CD4-positive, alpha-beta T cell treated with Interleukin-4 for 1 hour (primary cell): ENCODE measurements at places on chromosomes 2 and 18.
A peak's percentile ranks its signal among the peaks of the same experiment; 100 is the strongest.

DNA sequence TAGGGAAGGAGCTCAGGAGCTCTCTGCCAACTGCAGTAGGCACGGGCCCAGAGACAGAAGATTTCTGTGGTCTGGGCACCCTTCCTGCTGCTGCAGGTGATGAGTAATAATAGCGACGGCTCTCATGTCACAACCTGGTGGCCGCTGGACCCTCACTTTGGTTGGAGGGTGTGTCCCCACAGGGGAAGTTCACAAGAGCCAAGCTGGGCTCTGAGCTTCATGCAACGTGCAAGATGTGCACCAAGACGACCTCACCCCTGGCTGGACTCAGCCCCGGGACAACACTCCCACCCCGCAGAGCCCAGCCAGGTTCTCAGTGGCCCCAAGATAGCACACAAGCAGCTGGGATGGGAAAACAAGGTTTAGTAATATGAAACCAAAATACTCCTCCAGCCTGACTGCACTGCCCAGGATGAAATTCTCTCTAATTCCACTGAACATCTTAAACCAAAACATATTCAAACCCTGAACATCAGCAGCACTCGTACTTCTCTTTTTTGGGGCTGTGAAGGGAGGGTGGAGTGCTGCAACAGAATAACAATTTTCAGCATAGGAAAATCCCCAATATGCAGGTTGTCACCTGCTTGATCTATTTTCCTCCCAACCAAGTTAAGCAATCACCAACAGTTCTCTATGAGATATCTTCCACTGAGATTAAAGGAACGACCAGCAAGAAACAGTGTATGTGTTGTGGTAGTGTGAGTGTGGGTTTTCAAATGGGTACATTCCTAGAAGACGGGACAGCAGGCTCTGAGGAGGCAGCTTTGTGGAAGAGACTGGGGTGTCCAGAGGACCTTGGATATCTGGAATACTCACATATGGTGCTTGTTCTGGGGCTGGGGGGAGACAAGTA lies 26.5 kb downstream of the BCL2 start:
- peak; percentile 35 for DNase-seq

- no peak for DNase-seq
Measured at GRCh38 chr2:145729993-145730770, 1210.3 kb upstream of the ZEB2 start.

- DNase-seq: no peak
Measured at GRCh38 chr2:32386739-32387138, 29.9 kb downstream of the BIRC6 start.

DNA sequence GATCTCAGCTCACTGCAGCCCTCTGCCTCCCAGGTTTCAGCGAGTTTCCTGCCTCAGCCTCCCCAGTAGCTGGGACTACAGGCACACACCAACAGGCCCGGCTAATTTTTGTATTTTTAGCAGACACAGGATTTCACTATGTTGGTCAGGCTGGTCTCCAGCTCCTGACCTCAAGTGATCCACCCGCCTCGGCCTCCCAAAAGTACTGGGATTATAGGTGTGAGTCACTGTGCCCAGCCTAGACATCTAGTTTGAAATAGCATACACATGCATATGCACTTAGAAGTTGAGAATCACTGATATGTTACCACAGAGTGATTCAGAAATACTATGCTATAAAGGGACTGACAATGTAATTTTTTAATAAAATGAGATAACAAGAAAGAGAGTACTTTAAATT lies 69.8 kb upstream of the CDKL4 start:
- no peak for DNase-seq

- peak; percentile 68 for DNase-seq
Measured at GRCh38 chr18:46250084-46250811, 146.1 kb downstream of the HAUS1 start.

DNA sequence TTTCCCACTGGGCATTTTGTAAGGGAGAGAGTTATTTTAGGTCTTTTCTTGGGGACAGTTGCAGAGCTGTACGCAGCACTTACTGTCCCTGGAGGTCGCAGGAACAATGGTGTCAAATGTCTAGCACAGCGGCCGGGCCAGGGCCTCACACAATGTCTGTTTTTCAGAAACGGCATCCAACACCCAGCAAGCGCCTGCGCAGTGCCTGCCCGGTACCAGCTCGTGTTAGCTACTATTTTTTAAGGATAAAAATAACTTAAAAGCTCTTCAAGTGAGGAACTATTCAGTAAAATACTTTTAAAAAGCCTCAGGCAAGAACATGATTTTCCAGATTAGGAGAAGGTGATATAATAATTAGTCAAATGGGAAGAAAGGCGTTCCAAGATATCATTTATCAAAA lies 90.0 kb downstream of the MBP start:
- no peak for DNase-seq

DNA sequence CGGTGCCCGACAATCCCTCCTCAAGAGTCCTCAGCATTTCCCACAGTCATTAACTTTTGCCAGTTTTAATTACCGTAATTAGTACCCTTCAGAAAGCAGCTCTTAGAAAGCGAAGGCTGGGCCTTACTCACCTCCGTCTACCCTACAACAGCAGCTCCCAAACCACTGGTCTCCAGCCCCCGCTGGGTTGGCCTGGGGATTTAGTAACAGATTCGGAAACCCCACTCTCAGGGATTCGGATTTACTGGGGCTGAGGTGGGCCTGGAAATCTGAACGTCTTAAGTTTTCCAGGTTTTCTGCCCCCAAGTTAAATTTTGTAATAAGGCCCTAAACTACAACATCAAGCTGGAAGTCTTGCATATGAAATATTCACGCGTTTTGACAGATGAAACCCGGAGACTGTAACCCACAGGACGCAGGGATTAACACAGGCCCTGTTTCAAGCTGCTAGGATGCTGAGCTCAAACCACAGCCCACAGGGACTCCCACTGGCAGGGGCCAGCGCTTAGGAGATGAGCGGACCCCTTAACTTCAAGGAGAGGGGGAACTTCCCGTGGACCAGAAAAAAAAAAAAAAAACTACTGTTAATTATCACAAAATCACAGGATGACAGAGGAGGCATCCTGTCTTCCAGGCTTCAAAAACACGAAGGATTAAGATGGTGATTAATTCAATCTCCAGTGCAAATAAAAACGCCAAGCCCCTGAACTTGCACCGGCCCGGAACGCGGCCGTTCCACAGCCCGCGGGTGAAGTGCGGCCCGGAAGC lies 985 bp downstream of the ILKAP start:
- no peak for DNase-seq

DNA sequence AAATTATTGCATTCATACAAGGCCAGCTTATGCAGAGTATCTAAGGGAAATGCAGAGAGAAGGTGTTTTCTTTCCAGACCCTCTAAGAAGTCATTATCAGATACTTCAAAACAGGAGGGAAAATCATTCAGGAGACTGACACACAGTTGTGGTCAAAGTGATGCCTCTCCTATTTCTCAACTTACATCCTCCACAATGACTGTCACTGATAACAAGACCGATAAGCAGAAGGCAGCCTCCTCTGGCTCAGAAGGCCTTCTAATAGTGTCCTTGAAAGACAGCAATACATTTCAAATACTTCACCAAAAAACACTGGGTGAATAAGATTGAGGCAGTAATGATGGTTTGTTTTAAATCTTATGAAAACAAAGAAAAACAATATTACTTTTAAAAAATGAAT lies 199.7 kb downstream of the PIEZO2 start:
- DNase-seq: no peak

GRCh38 chr2:204039298-204039838 lies 102.8 kb downstream of the ICOS start:
- no peak for DNase-seq

DNA sequence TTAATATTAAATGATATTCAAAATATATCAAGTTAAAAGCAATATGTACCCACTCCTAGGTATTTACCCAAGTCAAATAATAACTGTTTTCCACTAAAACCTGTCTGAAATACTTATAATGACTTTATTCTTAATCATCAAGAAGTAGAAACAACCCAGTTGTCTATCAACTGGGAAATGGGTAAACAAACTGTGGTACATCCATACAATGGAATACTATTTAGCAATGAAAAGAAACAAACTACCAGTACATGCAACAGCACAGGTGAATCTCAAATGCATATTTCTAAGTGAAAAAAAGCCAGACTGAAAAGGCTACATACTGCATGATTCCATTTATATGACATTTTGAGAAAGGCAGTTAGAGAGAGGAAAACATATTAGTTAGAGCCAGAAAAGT lies 559.9 kb downstream of the MBD2 start:
- no peak for DNase-seq

DNA sequence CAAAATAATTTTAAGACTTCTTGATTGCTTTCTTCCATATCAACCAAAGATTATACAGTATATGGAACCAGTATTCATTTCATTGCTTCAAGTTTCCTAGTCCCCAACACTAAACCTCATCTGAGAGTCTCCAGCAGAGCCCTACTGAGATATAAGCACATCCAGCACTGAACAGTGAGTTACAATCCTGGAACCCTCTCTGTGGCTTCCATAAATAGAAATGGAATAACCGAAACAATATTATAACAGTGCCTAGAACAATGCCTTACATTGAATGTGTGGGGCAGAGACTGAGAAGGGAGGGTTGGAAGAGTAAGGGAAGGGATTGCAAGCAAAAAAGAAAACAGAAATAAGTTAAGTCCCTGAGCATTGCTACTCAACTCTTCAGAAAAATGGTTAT lies 18.9 kb downstream of the AAK1 start:
- no peak for DNase-seq

- no peak for DNase-seq
Measured at GRCh38 chr2:159998243-159998642, 64.2 kb downstream of the PLA2R1 start.

GRCh38 chr2:233076749-233077148 lies 16.6 kb downstream of the INPP5D start:
- peak; percentile 81 for DNase-seq

DNA sequence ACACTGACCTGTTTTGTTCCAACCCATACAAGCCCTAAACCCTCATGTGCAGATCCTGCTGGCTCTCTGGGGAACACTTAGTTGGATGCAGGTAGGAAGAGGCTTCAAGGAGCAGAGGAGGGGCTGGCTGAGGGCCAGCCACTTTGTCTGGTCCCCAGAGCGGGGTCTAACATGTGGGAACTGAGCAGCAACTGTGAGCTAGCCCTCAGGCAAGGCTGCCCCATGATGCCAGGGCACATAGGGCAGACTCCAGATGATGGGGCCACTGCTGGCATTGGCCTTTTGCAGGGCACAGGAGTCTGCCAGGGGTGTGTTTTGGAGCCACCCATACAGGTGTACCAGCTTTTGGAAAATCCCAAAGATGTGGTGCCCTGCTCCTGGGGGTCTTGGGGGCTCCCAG lies 67.7 kb downstream of the HPCAL1 start:
- no peak for DNase-seq

GRCh38 chr2:12014088-12014960 lies 267.9 kb downstream of the LPIN1 start:
- DNase-seq: peak; percentile 46

DNA sequence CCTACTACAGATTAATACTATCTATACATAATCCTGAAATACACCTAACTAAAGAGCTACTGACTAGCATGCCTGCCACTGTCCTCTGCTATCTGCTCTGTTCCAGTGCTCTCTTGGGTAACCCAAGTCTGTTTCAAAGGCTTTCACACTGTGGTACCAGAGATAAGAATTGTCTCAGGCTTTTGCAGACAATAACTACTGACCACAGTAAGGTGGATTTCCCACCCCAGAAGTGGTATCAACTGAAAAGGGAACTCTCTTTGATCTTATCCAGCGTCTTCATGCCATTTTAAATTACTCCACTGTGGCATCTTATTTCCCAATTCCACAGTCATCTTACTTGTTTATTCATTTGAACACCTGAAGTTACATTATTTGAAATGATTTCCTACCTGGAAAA lies 190.2 kb downstream of the IKZF2 start:
- DNase-seq: no peak

DNA sequence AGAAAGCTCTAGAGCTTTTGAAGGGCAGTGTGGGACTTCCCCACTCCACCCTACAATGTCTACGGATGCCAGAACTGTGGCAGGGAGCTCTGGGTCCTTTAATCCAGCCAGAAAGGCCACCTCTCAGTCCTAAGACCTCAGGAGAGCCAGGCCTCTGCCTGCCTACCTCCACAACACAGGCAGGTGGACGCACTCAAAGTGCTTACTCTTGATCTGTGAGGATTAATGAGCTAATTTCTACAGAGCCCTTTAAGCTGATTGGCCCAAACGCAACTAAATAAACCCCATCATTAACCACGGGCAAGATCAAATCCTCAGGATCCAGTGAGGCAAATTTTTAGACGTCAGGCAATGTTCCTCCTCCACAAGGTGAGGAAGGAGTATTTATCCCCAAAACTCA lies 8.1 kb downstream of the STK39 start:
- no peak for DNase-seq

GRCh38 chr2:164697688-164698461 lies 76.6 kb upstream of the GRB14 start:
- DNase-seq: no peak

GRCh38 chr2:179051250-179051649 lies 1.3 kb upstream of the CCDC141 start:
- no peak for DNase-seq

- DNase-seq: no peak
Measured at GRCh38 chr18:12593866-12594265, 64.0 kb downstream of the SPIRE1 start.

- DNase-seq: no peak
Measured at GRCh38 chr2:71388214-71388613, 56.6 kb downstream of the ZNF638 start.

DNA sequence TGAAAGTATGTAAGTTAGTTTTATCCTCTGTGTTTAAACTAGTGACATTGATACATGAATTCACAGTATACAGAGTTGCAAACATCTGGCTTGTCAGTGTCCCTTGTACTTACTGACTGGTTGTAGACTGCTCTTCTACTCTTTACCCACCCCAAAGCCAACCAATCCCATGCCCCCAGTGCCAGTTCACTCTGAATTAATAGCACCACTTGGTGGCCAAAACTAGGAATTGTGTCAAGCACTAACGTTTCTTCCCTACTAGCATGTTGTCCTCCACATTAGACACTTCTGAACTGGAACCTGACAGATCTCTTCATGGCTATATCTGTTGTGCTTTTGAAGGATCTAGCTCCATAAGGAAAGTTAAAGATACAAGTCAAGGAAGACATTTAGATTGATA lies 27.2 kb upstream of the OTX1 start:
- DNase-seq: no peak
